ENCODE measurements at places on chromosomes 5 and 9.
A peak's percentile ranks its signal among the peaks of the same experiment; 100 is the strongest.

GRCh38 chr5:94025788-94026473 lies 284.5 kb upstream of the POU5F2 start:
- peak; percentile 47 for DNase-seq

DNA sequence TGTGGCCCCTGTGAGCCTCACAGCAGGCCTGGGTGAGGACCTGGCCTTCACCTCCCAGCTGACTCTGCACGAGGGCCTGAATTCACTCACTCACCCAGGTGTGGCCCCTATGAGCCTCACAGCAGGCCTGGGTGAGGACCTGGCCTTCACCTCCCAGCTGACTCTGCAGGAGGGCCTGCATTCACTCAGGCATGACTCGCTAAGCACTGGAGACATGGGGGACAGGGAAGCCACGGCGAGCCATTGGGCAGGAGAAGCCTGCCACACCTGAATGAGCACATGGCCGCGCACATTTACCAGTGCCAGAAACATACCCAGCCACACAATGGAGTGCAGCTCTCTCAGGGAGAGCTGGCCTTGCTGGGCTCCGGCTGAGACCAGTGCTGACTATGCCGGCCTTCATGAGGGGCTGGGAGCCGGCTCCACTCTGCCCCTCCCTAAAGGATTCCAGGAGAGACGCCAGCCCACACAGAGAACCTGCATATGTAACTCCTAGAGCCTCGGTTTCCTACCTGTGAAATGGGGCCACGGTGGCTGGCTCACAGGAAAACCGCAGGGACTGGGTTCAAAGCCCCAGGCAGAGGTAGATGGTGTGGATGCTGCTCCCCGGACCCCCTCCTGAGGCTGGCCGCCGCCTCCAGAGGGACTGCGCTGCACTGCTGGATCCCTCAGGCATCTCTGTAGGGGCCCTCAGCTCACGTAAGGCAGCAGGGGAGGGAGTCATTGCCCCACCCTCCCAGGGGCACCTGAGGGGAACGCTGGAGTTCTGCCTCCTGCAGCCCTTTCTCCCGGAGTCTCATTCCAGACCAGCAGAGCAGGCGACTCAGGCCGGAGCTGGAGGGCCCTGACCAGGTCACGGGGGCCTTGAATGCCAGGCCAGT lies 7.2 kb downstream of the ADAMTS2 start:
- no peak for DNase-seq

- DNase-seq, result no peak
Observed at GRCh38 chr5:2451100-2451499, 300.4 kb downstream of the IRX2 start.

GRCh38 chr9:96331236-96331947 lies 29.4 kb upstream of the HSD17B3 start:
- no peak for DNase-seq

DNA sequence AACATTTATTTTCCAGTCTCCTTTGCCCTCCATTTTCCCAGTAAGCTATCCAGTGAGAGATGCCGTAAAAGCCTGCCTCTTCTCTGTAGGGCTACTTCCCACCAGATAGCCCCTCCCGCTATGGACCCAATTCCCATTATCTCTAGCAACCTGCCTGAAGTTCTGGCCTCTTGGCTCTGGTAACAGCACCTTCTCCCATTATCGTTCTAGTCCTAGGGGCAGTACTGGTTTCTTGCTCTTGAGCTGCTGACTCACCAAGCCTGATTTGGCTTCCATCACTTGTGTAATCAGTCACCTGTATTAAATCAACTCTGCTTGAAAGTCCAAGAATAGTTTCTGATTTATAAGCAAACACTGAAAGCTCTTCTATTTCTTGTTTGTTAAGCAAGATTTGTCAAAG lies 42.8 kb upstream of the PARP8 start:
- peak; percentile 29 for DNase-seq

DNA sequence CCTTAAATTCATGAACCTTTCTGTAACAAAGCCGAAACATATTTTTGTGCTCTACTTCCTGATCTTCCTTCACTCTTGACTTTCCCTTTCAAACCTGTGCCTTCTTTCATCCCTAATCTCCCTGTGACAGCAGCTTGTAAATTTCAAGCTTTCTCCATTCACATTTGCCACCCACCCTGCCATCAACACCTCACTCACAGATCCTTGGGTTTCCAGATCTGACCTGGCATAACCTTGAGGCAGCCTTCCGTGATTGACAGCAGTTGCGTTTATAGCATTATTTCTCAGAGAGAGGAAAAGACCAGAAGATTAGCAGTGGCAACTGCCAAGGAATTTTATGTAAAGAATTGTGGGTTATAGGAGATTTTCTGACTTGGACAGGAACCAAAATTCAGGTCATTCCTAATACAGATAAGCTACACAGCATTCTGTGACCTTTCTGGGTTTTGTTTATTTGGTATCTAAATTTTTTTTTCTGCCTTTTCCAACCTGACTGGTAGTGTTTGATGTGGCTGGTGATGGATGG lies 260.0 kb downstream of the NR2F1-AS1 start:
- DNase-seq, result no peak

DNA sequence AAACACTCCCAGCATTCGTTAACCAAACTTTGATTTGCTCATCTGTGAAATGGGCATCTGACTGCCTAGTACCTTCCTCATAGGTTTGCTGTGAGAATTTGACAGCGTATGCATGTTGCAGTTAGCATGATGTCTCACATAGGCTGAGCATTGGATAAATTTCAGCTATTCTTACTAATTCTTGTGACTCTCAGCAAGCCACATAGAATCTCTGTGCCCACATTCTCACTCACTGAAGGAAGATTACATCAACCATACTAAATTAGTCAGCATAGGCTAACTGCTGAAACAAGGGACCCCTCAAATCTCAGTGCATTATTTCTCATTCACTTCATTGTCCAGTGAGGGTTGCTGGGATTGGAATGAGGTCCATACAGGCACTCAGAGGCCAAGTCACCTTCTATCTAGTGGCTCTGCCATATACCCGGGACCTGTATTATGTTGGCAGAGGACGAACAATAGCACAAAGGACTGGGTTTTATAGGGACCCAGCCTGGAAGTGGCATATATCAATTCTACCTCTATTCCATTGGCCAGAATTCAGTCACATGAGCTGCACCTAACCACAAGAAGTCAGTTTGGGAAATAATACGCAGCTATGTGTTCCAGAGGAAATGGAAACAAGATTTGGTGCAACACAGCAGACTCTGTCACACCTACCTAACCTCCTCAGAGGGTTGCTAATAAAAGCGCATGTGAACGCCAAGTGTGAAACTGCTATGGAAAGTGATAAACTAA lies 4.2 kb upstream of the PTGER4 start:
- no peak for DNase-seq

DNA sequence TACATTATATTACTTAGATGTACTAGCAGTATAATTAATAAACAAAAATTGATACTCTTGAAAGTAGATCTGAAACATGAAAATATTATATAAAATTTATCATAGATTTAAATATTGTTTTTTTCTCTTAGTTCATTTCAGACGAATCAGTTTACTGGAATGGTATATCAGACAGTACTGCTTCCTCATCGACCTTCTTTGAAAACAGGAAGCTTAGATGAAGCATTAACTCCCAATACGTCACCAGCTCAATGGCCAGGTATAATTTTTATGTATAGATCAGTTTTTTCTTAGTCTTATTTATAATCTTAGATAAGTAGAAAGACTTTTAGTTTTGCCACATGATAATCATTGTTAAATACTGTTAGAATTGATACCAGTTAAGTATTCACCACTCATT lies 106.3 kb downstream of the DMXL1 start:
- no peak for DNase-seq

DNA sequence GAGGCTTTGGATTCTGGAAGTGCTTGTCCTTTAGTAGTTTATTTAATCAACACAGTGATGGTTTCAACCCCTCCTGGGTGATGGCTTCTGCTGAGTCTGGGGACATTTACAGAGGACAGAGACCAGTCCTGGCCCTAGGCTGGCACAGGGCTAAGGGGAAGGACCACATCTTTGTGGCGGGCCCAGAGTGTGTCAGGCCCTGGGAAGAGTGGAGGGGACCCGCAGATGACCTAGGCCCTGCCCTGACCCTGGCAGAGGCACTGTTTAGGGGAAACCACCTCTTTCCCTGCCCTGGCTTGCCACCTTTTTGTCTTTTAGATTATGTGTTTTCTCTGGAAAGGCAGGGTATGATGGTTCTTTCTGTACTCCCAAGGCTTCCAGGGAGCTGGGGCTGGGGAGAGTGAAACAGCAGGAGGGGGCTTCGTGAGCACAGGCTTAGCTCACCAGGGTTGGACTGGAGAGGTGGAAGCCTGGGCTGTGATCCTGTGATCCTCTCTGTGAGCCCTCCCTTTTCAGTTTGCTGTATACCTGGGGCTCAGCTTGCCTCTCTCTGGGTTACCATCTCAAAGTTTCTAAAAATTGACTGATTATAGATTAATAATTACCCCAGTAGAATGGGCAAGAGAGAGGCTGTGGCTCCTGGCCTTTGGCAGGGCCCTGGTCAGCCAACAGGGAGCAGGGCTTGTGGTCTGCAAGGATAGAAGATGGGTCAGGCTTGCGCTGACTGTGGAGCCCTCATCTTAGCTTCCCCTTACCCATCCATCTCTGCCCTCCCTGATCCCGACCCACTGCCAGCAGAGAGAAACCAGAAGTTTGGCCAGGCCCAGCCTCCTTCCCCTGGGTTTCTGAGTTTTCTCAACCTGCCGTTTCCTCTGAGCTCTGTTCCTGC lies 1.7 kb upstream of the SYNPO start:
- DNase-seq, result no peak

DNA sequence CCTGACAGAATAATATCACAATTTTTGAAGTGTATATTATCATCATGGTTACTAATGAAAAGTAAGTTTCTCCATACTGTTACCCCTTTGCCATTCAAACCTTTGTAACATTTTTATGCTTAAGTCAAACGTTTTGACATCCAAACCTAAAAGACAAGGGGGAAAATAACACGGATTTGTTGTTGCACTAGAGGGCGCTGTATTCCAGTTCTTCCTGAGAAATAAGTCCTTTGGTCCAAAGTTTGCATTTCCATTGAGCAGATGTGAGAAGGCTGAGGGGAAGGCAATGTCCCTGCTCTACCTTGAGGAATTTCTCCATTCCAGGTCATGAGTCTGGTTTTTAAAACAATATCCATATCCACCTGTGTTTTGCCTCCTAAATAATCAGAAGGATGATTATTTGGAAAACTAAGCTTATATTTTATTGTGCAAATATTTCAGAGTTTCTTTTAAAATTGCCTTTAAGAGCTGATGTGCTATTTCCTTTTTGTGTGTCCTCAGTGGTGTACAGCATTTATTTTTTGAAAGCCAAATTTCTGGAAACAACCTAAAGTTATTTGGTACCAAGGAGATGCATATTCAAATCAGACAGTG lies 9.7 kb downstream of the LECT2 start:
- DNase-seq, result peak; percentile 31

DNA sequence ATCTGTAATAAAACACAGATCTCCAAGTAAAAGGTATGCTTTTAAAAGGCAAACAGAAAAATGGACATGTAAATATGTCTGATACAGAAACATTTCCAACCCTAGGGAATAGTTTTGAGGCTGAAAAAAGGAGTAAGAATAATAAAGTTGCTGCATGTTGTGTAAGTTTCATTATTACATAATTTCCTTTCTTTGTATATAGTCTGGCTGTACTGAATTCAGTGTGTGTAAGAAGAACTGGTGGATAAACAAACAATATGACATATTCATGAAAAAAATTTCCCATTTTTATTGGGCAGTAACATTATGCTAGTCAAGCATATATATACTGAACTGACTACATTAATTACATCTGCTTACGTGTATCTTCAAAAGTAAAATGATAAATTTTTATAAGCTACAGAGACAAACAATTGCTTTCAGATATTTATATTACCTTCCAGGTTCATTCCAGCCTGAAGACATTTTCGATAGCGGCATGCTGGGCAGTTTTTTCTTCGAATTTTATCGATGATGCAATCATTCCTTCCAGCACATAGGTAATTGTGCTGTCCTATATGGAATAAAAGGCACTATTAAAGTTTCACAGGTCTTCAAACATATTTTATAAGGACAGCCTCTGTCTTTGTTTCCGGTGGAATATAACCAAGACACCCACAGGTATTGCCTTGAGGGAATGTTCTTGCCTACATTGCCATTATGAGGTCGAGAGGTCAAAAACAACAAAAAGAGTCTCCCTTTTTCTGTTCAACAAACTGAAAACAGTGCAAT lies 93.6 kb downstream of the NR3C1 start:
- no peak for DNase-seq

- no peak for DNase-seq
Observed at GRCh38 chr5:42840269-42840668, 28.6 kb upstream of the SELENOP start.

GRCh38 chr9:5621327-5621726 lies 7.6 kb upstream of the RIC1 start:
- no peak for DNase-seq

All from H9 (cell line).